Activated CD4-positive, alpha-beta T cell treated with anti-CD3 and anti-CD28 coated beads for 1 hour (primary cell): ENCODE measurements at places on chromosomes 13 and 19.

DNA sequence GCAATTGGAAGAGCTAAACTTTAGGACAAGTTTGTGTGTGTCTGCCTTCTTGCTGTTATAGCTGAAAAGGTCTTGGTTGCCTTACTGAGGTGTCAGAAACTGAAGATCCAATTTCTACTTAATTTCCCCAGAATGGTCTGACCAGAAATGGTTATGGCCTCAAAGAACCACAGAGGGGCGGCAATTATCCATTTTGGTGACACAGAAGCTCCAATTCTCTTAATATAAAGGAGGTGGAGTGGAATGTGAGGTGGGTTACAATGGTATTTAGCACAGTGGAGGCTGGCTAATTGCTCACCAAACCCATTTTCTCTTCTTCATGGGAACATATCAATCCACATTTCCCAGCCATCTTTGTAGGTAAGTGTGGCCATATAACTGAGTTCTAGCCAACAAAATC lies 1157.2 kb downstream of the OLFM4 start:
- DNase-seq, result no peak

- no peak for DNase-seq
Observed at GRCh38 chr13:68736961-68737360, 1370.7 kb upstream of the ATXN8OS start.

- DNase-seq, result no peak
Observed at GRCh38 chr13:76994281-76994680, 2.4 kb downstream of the CLN5 start.

GRCh38 chr19:55099557-55100506 lies 17.6 kb downstream of the PPP1R12C start:
- no peak for DNase-seq

DNA sequence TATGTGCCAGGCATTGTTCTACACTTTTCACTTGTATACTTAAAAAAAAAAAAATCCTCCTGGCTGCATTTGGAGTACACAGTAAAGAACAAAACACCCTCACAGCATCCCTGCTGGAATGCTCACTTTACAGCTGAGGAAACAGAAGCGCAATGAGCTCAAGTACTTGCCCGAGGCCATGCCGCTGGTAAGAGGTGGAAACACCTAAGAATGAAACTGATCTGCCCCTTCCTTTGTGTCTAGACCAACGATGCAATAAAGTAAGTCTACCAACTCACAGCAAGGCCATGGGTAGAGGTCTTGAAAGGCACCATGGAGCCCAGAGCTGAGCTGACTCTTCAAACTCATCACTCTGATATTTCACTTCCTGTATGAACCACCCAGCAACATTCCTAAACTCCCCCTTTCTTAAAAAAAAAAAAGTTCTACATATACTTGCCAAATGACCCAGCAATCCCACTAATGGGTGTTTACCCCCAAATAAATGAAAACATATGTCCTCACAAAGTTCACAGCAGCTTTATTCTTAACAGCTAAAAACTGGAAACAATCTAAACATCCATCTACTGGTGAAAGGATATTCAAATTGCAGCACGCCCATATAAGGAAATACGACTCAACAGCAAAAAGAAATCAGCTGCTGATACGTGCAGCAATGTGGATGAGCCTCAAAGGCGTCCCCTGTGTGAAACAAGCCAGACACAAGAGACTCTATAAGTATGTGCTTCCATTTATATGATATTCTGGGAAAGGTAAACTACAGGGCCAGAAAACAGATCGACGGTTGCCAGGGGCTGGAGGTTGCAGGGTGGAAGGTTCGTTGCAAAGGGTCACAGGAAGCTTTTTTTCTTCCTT lies 236.6 kb upstream of the MAB21L1 start:
- DNase-seq, result no peak

DNA sequence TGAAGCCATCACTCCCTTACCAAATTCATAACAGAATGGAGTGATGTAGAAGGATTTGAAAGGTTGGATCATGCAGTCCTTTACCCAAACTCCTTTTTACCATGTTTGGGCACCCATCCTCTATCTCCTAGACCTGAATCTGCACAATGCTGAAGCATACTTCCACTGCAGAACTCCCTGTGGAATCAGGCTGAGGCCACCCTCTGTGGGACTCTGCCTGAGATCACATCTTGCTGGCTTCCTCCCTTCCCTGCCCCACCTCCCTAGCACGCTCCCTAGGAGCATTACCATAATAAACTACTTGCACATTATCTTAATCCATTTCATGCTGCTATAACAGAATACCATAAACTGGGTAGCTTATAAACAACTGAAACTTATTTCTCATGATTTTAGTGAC lies 68.4 kb upstream of the VSTM2B start:
- DNase-seq, result no peak

GRCh38 chr13:23146811-23147625 lies 33.8 kb upstream of the SGCG start:
- DNase-seq, result no peak

GRCh38 chr19:8462571-8462970 lies 17.8 kb downstream of the HNRNPM start:
- DNase-seq, result no peak

DNA sequence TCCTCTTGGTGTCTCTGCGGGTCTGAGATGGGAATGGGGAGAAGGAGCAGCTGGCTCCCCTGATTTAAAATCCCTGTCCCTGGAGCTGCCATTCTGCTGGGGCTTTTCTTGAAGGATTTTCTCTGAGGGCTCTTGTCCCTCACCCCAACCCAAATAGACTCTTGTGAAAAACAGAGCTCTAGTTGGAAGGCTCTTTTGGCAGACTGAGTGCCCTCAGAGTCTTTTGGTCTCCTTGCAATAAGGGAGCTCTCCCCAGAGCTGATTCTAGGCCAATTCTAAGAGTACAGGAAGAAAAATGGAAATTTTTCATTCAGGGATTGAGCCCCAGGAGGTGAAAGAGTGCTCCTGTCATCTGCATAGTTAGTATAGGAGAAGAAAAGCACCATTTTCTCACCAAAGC lies 238.3 kb downstream of the COG6 start:
- DNase-seq, result no peak

- DNase-seq, result no peak
Observed at GRCh38 chr13:41764558-41764957, 196.4 kb downstream of the VWA8 start.

DNA sequence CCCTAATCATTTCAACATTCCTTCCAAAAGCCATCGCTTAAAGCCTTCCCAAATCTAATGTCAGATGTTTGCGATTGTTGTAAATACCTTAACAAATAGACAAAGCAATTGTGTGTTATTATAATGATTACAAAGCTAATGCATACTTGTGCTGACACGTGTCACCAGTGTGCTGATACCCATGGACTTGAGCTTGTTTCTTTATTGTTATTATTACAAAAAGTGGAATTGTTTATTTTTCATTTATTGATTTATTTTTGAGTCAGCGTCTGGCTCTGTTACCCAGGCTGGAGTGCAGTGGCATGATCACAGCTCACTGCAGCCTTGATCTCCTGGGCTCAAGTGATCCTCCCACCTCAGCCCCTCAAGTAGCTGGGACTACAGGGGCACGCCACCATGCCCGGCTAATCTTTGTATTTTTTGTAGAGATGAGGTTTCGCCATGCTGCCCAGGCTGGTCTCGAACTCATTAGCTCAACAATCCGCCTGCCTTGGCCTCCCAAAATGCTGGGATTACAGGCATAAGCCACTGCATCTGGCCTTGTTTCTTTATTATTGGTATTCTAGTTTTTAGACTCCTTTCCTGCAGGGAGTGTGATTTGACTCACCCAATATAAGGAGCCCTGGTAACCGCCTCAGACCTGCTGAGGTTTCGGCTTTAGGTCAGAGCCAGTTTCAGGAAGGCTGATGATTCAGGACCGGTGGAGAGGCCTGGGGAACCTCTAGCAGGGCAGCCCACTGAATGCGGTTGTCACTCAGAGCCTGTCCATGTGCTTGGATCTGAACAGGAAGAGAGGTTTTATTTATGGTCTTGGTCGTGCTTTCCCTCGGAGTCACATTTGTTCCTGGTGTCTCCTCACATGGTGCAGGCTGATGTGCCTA lies 2.1 kb upstream of the FBXO17 start:
- no peak for DNase-seq
